GM06990 (cell line): ENCODE measurements at places on chromosomes 3 and 15.

- no peak for DNase-seq
These were observed 141.6 kb downstream of the THRB start for GRCh38 chr3:24352893-24353553.

DNA sequence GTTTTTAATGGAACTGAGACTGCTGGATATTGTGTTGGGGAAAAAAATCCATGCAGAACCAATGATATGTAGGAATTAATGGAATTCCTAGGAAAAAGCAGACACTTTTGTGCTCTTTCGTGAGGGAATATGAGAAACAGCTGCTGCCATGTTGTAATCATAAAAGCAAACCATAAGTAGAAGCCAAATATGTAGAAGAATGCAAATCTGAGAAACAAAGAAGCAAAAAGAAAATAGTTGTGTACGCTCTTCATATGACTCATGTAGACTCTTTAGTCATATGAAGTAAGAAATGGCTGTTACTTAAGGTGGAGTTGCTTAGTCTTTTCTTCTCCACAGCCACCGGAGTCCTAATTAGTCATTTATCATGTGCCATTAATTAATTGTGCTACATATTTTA is 298.6 kb upstream of the ZNF717 start:
- DNase-seq, result no peak

DNA sequence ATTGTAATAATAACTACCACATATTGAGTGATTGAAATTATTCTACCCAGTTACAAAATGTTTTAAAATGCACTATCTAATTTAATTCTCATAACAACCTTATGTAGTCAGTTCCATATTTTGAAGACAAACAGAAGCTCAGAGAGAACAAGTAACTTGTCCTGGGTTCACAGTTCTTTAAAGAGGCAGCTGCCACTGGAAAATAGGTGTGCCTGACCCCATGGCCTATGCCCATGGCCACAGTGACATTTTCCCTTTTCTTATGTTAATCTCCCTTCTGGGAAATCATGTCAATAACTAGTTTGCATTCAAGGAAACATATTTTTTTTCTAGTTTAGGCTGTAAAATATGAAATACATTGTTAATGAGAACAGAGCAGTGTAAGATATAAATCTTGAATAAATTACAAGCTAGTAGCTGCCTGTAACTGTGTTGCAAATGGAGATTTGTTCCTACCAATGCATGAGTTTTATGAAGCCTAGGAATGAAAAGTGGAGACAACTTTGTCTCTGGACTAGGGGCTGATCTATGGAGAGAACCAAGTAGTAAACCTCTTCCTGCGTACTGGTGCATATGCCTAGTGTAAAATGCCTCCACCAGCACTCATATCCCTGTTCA is 1018.0 kb downstream of the NTRK3 start:
- DNase-seq, result no peak

GRCh38 chr15:25903024-25903581 is 40.0 kb upstream of the ATP10A start:
- DNase-seq, result no peak

DNA sequence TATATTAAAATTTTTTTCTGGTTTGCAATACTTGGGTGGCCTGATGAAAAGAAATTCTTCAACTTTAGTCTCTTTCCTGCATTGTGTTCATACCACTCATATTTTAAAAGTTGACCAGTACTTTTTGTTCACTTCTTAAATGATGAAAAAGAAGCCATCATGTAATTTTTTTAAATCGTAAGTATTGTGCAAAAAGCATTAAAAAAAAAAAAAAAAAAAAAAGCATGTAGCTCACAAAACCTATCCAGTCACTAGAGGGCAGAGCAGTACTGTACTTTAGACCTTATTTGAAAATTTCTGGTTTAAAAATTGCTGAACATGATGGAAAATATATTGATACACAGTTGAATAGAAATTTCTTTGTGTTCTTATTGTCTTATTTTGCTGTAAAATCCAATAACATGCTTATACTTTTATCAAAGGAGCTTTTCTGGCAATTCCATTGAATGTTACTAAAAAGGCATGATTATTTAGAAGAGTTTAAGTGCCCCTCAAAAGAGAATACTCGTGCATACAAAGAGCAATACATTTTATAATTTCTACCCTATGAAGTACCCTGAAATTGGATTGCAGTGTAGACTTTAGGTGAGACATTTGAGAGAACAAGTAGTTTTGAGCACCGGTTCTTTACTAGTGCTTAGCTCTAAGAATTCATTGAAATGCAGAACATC is 137.7 kb downstream of the BBX start:
- no peak for DNase-seq

- DNase-seq, result no peak
These were observed 150.8 kb upstream of the BNIP2 start for GRCh38 chr15:59839906-59840305.

DNA sequence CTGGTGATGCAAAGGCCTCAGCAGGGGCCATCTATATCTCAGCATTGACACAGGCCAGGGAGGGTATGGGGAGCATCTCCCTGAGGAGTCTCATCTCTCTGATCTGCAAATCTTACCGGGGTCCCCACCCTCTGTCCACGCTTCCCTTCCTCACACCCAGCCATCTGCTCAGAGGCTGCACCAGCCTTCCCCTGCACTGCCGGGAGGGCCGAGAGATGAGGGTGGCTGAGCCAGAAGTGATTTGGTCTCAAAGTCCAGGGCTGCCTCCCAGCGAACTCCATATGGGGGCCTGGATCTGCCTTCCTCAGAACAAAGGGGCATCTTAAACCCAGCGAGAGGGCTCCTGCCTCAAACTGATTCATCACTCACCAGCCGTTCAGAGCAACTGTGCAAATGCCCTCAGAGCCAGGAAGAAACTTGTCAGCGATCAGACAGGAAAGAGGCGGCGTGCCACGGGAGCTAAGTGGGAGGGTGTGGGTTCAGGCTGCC is 4.6 kb downstream of the IGDCC3 start:
- no peak for DNase-seq

DNA sequence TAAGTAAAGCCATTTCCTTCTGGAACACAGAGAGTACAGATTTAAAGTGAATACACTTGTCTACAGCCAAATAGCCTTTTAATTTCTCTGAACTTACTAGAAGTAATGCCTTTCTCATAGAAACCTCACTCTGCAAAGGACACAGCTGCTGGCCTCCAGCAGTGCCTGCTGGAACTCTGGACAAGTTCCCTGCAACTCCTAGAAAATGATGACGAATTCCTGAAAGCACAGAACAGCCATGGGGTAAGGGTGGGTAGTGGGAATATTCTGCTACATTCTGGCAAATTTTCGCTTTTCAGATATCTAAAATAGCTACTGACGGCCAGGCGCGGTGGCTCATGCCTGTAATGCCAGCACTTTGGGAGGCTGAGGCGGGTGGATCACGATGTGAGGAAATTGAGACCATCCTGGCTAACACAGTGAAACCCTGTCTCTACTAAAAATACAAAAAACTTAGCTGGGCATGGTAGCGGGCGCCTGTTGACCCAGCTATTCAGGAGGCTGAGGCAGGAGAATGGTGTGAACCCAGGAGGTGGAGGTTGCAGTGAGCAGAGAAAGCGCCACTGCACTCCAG is 34.4 kb downstream of the RYK start:
- no peak for DNase-seq

DNA sequence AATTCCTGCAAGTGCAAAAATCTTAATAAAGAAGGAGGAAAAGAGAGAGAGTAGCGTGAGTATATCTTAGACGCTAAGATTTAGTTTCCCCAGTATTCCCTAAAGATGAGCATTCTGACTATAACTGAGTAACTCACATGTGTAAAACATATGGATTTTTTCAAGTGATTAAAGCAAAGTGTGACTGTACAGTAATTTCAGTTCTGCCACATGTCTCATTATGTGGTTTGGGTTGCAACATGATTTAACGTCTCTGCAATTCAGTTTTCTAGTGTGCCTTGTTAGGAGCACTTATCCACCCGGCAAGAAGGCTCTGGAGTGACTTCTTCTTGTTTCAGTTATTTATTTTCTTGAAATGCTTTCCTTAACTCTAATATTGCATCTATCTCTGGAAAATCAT is 514.1 kb downstream of the ROBO1 start:
- DNase-seq, result no peak

- no peak for DNase-seq
These were observed 85.9 kb downstream of the AQR start for GRCh38 chr15:34883633-34884032.

DNA sequence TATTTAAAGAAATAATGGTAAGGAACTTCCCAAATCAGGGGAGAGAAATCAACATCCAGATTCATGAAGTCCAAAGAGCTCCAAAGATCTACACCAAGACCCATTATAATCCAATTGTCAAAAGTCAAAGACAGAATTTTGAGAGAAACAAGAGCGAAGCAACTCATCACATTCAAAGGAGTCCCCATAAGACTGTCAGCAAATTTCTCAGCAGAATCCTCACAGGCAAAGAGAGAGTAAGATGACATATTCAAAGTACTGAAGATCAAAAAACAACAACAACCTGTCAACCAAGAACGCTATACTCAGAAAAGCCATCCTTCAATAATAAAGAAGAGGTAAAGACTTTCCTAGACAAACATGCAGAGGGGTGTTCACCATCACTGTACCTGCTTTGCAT is 342.1 kb downstream of the TIGIT start:
- DNase-seq, result no peak

DNA sequence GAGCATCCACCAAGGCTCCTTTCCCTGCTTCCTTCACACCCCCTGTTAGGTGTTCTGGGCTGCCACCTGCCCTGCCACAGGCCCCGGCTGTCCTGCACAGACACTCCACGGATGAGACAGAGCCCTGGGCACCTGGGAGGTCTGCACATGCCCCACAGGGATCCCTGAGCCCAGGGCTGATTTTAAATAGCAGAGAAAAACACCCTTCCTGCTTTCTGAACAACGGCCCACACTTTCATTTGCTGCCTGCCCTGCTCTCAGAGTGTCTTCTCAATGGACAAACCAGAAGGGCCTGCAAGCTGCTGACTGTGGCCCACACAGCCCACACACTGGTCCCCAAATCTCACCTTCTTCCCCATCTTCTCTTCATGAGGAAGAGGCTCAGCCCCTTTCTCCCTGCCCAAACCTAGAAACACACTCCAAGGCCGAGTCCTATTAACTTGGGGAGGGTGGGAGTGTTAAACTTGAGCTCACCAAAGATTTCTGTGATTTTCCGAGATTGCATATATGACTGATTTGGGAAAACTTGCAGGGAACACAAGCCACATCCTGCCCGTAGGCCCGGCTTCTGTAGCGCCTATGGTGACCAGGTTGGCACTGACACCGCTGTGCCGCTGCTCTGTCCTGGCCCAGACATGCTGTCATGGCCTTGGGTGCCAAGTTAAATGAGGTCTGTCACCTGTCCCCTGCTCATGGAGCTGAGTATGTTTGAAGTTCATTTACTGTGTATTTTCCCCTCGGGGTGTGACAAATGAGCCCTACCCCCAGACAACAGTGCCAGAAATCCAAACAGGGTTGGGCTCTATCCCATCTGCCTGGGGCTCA is 47.2 kb upstream of the KLF13 start:
- no peak for DNase-seq

DNA sequence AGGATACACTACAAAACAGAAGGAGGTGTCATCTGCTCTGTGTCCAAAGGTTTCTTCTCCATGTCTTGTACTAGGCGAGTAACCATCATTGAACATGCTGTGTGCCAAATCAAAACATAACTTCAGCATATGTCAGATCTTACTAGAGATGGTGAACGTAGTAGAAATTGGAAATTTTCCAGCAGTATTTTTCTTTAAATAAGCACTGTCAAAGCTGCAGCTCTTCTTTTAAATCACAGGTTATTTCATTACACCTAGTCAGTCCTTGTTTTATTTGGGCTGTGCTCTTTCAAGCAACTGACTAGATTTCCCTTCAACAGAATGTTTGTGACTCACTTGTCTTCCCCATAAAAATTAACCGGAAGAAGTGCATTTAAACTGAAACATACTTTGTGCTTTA is 46.5 kb downstream of the MSL2 start:
- no peak for DNase-seq

- no peak for DNase-seq
These were observed 51.0 kb downstream of the FHIT start for GRCh38 chr3:61200270-61200669.

DNA sequence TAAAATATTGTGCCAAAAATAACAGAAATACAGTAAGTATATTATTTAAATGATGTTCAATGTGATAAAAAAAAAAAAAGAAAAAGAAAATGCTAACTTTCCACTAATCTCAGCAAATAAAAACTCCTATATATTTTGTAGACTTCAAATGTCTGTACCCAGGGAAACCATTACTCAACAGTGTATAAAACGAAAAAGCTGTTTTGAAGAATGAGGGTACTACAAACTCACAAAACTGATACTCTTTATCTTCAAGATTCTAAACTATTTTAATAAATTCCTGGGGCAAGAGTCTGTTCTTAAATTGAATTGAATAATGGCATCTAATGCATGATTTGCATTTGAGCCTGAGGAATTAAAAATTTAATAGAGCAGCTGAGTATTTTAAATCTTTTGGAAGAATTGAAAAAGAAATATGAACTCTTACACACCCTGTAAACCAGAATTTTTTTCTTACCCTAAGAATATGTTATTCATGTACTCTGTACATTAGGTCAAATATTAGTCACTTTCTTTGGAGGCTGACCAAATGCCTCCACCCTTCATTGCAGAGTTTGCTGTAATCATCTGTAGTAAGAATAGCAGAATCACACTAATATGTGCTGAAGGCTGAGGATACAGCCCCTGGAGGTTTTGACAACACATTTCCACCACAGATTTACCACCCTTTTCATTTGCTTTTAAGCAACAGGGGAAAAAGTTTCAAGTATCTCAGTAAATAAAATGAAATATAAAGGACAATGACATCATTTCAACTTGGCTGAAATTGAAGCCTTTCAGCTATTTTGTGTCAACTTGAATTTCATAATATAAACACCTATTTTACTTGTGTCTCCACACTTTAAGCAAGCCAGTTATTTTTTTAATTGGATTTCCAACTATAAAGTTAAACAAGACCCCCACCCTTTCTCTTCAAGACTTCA is 79.7 kb downstream of the FBN1 start:
- no peak for DNase-seq
